ENCODE measurements at places on chromosomes 6 and 20.

DNA sequence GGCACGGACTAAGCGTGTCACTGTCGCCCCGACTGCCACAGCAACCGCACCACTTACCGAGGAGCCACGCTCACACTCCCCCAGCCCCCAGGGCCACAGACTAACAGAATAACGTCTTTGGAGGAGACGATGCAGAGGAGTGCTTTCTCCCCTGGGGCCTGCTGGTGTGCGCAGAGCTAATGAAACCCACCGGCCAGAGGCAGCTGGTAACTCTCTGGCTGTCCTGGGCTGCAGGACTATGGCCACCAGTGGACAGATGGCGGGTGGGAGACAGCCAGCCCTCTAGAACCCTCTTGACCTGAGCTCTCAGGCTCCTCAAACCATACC lies 228.0 kb downstream of the DLL1 start:
- no peak for DNase-seq

- DNase-seq = peak; percentile 93
Observed at GRCh38 chr6:152094992-152095592, 287.6 kb downstream of the ESR1 start.

DNA sequence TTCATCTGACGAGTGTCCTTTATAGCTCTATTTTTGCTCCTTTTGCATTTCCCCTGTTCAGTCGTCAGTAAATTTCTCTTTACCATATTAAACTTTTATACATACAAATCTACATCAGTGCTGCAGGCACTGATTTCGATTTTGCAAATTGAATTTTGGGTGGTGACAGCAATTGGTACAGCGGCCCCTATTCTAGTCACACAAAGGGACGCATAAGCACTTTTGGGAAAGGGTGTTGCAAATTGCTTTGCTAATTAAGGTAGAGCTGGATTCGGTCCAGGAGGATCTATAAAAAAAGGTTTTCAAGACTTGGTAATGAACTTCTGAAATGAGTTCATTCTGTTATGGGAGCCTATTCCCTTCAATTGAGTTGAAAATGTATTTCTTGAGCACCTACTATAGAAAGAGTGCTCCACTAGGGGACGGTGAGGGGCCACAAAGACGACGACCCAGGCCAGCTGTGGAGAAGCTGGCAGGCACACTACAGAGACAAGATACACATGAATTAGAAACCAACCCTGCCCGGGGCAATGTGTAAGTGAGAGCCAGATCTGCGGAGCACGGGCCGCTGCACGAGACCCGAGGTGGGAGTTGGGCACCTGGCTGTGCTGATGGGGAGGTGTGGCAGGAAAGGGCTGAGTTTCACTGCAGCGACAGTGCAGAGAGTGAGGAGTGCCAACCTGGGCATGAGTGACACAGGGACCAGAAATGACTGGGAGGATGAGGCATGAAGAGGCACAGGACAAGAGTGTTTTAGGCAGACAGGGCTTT lies 5.4 kb downstream of the UQCC2 start:
- DNase-seq = no peak

DNA sequence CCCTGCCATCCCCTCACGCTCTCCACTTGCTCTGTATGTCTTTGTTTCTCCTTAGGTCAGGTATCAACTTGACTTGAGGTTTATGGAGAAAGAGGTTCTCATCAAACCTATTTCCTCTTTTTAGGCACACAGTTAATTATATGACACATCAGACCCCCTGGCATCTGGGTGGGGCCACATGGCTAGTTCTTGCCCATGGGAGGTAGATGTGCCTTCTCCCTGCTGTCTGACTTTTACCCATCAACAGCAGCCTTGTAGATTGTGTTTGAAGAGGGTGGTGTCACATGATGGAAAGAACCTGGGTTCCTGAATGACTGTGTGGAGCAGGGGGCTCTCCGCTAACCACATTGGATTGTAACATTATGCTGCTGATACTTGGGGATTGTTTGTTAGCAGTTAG lies 7.2 kb upstream of the UQCC2 start:
- DNase-seq = no peak

GRCh38 chr6:87922947-87923330 lies 124.7 kb upstream of the SPACA1 start:
- no peak for DNase-seq

GRCh38 chr6:104969785-104970581 lies 13.1 kb downstream of the LIN28B start:
- DNase-seq = no peak

DNA sequence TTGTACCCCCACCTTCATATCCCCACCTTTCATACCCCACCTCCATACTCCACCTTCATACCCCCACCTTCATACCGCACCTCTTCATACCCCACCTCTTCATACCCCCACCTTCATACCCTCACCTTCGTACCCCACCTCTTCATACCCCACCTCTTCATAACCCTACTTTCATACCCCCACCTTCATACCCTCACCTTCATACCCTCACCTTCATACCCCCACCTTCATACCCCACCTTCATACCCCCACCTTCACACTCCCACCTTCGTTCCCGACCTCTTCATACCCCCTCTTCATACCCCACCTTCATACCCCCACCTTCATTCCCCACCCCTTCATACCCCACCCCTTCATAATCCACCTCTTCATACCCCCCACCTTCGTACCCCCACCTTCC lies 92.9 kb upstream of the NAA20 start:
- no peak for DNase-seq

- DNase-seq = no peak
Observed at GRCh38 chr6:89817481-89817880, 2.1 kb downstream of the MDN1 start.

DNA sequence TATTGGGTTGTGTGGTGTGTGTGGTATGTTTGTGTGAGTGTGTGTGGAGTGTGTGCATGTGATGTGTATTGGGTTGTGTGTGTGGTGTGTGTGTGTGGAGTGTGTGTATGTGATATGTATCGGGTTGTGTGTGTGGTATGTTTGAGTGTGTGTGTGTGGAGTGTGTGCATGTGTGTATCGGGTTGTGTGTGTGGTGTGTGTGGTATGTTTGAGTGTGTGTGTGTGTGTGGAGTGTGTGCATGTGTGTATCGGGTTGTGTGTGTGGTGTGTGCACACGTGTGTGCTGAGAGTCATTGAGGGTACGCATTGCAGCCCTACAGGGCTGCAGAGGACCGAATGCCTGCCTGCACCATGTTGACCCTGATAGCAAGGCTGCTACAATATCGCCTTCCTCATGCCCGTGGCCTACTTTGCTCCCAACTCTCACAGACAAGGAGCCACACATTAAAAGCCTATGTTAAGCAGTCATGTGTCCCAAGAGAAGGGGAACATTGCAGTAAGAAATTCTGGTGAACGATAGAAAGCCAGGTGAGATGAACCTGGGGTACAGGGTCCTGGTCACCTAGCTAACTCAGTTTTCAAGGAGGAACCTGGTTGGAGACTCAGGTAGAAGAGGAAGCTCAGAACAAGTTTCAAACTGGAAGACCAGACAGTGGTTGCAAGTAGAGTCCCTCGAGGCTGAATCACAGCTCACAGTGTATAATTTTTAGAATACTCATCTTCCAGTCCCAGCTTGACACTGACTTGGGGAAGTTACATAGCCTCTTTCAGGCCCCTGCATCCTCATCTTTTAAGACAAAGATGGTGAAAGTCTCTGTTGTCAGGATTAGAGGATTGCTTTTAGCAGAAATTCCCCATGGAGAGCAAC lies 45.7 kb upstream of the TMEM170B start:
- DNase-seq = no peak

- no peak for DNase-seq
Observed at GRCh38 chr6:32117461-32117860, 8.3 kb upstream of the TNXB start.

DNA sequence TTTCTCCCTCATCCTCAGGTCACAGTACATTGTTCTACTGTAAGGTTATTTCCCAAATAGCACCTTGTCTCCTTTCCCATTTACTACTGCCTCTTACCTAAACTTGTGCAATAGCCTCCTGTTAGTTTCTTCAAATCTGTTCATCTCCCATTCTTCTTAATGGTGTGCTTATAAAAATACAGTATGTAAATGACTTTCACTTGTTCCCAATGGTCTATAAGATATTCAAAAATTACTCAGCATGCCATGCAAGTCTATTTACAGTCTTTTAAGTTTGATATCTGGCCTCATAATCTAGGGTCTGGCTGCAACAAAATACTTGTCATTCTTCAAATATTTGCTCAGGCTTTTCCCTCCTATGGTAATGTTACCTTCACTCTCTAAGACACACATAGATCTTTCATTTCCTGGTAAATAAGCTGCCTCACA lies 31.5 kb upstream of the RHAG start:
- DNase-seq = no peak

DNA sequence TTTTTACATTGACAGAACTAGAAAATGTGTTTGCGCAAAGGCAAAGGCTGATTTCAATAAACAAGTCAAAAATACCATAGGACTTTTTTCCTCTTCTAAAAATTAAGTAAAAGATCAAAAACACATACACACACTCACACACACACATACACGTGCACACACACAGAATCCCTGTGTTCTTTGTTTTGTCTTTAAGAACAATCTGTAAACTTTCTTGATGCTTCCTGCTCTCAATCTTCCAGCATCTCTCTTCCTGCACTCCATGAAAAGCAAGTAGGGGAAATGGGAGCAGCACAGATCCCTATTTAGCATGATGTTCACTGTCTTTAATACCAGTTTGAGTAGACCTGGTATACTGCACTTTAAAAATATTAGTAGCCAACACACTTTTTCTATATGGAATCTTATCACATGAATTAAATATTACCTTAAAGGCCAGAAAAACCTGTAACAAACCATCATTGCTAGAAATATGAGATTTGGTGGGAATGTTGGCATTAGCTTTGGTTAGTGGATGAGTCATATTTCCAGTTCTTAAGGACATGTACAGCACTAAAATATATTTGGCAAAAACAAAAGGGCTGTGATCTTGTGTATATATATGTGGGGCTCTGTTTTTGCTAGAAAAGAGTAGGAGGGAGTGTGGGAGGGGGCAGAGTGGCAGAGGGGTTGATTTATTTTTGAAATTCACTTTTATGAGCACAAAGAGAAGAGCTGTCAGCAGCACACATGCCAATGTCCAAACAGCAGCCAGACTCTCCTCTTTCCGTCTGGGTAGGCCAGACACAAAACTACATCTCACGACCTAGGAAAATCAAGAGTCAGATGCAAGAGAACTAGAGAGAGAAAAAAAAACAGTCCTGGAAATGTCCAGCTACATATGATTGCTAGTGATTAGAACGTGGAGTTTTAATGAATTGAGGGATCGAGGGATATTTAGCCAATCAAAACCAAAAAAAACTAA lies 4.6 kb downstream of the PTPRK start:
- DNase-seq = peak; percentile 18

DNA sequence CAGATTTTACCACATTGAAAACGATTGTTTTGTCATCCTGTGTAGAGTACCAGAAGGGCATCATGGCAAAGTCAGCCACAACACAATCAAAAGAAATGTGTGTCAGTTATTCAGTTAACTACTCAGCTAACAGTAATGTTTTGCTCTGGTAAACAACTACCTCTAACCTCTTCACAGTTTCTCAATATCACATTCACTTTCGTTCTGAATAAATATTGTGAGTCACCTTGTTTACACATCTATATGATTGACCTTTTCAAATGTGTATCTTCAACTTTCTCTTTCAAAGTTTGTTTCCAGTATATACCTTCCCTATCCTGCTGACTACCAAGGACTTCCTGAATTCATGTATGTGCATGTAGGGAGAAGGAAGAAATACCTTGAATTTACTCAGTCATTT lies 216.6 kb upstream of the UFL1 start:
- DNase-seq = no peak

DNA sequence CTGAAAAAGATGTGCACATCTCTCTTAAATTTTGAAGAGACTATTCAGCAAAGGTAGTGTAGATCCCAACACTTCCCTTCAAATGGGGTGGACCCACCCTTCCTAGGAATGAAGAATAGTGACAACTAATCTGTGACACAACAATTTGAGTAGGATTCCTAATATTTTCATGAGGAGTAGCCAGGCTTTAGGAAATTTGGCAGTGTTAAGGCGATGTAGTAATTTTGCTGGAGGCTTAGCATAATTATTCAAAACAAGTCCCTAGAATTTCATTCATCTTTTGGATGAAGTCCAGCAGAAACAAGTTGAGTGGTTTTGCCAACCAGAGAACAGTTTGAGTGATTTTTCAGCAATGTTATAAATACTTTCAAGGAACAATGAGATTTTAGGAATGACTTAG lies 52.4 kb downstream of the ELOVL4 start:
- DNase-seq = no peak

DNA sequence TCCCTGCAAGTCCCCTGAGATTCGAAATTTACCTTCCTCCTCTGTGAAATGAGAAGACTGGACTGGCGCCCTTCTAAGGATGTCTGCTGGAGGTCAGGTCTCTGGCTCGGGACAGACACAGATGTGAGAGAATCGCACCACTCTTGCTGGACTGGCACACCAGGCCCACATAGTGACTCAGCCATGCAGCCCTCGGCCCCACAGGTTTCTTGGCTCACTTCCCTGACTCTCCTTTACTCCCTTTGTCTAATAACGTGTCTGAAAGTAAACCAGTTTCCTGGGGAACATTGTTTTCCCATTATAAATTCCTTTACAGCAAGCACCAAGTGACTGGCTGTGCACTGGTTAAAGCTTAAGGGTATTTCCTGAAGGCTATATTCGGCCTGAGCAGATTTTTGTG lies 106.7 kb upstream of the PLEKHG1 start:
- no peak for DNase-seq

GRCh38 chr20:64107736-64108457 lies 532 bp upstream of the NPBWR2 start:
- no peak for DNase-seq

DNA sequence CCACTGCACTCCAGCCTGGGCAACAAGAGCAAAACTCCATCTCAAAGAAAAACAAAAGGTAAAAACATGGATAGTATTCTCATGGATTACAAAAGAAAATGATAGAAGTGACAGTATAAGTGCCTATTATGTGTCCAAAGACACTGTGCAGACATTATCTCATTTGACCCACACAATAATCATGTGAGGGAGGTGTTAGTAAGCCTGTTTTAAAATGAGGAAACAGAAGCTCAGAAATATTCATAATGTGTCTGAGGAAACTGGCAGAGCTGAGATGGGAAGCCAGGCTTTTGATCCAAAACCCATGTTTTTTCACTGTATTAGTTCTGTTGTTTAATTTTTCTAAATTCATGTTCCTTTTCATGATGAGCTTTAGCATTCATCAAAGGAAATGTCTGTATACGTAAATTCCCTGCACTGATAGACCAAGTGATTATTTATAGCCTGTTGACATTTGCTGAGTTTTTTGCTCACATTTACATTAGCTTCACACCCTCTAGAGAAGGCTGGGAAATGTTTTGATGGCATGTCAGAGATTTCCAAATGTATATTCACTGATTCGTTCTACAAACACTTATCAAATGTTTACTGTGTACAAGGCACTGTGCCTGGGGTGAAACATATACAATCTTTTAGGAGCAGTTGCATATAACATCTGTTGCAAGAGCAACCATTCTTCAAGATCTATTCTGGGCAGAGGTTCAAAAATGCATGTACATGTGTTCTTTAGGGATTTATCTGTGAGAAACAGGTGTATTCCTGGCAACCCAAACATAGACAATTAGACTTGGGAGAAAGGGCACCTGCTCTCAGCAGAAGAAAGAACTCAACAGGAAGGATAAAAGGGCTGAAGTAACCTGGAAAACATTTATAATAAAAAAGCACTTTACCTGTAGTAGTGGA lies 331.5 kb downstream of the SAMD5 start:
- no peak for DNase-seq
